ENCODE measurements at places on chromosomes 3 and 15.
A peak's percentile ranks its signal among the peaks of the same experiment; 100 is the strongest.

DNA sequence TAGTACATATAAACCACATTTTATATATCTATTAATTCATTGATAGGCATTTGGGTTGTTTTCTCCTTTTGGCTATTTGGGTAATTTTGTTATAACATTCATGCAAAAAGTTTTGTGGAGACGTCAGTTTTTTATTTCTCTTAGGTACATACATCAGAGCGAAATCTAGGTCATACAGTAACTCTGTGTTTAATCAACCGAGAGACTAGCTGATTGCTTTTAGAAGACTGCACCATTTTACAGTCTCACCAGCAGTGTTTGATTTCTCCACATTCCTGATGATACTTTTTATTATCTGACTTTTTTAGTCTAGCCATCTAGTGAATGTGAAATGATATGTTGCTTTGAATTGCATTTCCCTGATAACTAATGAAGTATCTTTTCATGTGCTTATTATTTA, 1019.3 kb downstream of the NSUN3 start:
- DNase-seq = no peak

- no peak for DNase-seq
These were observed 428.3 kb downstream of the NAALADL2 start for GRCh38 chr3:175287361-175287963.

GRCh38 chr3:79767194-79767904, 449 bp downstream of the ROBO1 start:
- no peak for DNase-seq

DNA sequence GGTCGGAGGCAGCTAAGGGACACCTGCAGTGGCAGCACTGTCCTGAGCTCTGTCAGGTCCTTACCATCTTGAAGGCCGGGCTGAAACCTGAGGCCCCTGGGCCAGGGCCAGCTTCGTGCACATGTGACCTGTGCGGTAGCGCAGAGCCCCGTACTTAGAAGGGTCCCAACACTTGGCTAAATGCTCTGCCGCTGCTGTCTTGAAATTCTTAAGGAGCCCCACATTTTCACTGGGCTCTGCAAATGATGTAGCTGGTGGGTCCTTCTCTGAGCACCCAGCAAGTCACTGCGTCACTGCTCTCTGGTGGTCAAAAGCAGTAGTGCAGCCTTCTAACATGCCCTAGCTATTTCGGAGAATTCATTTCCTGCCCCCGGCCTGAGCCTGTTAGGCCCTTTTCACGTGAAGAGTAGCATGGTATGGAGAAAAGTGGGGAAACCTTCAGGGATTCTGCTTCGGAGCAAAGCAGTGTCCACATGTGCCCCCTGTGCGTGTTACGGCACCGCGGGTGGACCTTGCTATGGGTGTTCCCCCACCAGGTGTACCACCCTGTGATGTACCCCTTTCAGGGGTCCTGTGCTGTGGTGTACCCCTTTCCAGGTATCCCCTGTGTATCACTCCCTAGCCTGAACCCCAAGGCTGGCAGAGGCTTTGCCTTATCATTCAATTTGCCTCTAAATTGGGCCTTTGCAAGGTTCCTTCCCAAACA, 79.7 kb downstream of the TMEM266 start:
- peak; percentile 77 for DNase-seq

DNA sequence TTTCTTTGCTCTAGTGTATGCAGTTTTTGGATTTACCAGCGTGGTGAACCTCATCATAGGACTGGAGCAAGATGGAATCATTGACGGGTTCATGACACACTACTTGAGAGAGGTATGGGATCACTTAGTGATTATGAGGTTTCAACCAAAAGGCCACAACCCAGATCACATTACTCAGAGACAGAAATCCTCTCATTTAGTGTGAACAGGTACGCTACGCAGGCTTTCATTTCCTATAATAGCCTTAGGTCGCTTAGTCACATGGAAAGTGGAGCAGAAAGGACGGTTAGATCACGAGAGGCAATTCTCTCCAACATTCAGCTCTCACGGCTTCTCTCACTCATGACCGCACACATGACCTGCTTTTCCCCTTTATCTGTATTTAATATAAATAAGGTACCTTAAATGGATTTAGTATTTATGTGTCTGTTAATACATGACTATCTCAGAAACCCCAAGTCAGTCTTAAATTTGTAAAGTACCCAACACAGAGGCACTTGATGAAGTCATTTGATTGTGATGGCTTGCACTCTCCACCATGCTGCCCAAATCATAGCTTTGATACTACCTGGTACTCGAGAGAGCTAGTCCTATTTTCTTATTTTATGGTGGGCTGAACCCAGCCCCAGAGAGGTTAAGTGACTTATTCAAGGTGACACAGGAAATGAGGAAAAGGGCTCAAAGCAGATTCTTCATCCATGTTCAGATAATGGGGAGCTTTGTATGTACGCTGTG, 8.6 kb downstream of the TM6SF1 start:
- DNase-seq = no peak

- DNase-seq = no peak
These were observed 56.2 kb upstream of the SPATA12 start for GRCh38 chr3:57004229-57004628.

DNA sequence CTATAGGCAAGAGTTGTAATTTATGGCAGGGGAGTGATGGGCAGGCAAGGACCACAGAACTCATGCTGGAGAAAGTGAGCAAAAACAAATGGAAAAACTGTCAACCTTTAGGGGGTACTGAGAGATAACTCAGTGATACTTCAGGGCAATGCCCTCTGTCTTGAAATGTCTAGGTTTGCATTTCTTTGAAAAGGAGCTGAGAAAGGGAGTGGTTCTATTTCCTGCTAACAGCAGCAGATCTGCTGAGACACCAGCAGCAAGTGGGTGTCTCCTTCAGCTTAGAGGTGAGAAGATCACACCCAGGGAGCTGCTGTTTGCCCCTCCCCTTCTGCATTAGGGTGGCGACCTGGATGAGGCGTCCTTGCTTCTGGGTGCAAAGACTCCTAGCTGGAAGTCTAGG, 42.3 kb upstream of the XIRP1 start:
- no peak for DNase-seq

GRCh38 chr15:31400222-31400927, 73.7 kb downstream of the KLF13 start:
- no peak for DNase-seq

- no peak for DNase-seq
These were observed 77.2 kb downstream of the TP63 start for GRCh38 chr3:189708375-189708774.

- no peak for DNase-seq
These were observed 157.7 kb upstream of the BCL6 start for GRCh38 chr3:187902936-187903335.

GRCh38 chr3:16534640-16535262, 21.3 kb upstream of the RFTN1 start:
- no peak for DNase-seq

GRCh38 chr15:57156210-57156884, 220.0 kb upstream of the CGNL1 start:
- DNase-seq = no peak

DNA sequence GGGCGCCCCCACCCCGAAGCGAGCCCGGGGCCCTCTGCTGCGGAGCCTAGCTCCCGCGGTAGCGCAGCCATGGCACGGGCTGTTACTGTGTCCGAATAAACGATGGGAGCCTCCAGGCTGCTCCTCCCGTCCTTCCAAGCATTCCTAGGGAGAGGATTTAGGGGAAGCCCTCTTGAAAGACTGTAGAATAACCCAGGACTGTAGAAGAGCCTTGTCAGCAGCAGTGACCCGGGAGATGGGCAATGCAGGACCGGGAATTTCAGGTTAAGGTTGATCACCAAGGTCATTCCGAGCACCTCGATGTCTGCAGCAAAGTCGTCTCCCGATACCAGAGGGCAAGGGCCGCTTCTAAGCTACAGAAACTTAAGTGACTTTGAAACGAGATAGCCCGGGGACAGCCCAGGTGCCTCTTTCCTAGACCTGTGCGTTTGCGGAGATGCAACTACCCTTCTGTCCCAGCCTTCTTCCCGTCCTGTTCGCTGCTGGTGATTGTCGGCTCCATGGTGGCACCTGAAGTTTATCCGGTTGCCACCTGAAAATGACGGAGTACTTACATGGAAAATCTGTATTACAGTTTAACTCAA, 753 bp upstream of the MYO5A start:
- peak; percentile 16 for DNase-seq

DNA sequence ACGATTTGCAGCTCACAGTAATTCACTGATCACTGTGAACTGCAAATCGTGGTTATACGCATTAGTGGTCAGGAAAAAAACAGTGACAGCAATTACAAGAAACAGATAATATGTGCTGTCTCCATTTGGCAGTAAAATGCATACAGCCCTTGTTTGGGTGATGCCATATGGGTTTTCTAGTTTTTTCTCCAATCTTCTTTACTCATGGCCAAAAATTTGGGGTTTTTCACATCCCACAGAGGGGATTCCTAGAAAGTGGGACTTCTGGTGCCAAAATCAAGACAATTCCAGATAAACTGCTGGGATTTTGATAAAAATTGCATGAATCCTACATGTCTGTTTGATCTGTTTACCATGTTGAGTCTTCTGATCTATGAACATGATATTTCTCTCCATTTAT, 15.6 kb downstream of the NDN start:
- DNase-seq = no peak

GRCh38 chr3:196120291-196120951, 38.5 kb upstream of the TFRC start:
- no peak for DNase-seq

DNA sequence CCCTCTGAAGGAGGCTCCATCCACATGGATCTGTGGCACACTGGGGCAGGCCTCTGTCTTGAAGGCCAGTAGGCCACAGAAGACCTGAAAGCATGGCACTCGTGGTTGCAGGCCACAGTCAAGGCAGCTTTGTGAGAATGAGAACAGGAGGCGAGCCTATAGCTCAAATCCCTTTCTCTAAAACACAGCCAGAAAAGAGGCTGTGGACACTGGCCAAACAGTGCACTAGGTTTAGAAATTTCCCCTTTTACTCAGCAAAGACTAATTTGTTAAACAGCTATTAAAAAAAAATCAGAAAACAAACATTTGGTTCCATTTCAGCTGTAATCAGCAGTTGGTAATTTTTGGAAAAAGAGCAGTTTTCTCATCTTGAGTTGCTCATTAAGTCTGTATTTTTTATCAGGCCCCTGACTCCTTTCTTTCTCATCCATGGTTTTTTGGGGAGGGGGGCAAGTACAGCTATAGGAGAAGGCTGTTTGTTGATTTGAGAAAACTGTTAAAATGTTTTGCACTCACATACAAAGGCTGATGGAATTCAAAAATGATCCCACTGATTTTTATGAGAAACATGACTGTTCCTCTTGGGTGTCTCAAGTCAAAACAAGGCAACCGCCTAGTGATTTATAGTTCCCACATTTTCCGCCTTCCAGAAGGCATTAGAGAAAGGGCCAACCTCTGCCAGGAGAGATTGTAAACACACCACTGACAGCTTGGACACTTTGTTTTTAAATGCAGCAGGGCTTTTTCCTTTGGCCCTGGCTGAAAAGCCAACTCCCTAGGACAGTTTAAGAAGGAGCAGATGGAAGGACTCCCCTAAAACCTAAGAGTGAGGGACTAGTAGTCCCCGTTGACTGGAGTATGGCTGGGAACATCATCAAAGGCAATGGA, 28.1 kb downstream of the PARP16 start:
- no peak for DNase-seq

DNA sequence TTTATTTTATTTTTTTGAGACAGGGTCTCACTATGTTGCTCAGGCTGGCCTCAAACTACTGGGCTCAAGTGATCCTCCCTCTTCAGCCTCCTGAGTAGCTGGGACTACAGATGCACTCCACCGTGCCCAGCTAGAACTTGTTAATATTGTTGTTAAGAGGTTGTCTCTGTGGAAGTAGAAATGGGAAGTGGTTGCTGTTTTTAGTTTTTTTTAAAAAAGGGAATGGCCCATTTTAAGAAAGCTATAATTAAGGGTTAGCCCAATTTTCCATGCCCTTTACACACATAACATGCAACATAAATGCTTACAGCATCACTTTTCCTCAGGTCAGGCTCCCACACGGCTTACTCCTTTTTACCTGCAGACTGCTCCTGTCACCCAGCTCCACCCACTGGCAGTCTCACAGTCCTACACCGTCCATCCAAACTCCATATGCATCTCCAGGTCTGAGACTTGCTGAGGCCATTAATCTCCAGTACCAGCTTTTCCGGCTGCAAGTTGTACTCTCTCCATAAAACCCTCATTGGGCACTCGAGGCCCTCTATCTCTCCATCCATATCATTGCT, 19.8 kb downstream of the MORC1 start:
- no peak for DNase-seq

DNA sequence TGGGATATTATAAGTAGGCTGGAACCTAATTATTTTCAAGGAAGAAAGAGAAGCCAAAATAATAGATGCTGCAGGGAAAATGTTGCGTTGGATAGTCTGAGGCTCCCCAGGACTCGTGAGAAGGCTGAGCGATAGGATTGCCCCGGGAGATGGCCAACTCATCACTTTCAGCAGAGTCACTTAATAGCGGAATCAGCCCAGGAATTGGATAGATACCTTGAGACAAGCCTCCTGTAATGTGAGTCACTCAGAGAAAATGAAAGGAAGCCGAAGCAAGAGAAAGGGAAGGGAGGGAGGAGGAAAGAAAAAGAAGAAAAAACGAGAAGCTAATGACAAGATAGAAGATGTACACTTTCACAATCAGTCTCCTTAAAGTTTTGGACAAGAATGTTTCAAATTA, 94.3 kb downstream of the SQOR start:
- DNase-seq = no peak

DNA sequence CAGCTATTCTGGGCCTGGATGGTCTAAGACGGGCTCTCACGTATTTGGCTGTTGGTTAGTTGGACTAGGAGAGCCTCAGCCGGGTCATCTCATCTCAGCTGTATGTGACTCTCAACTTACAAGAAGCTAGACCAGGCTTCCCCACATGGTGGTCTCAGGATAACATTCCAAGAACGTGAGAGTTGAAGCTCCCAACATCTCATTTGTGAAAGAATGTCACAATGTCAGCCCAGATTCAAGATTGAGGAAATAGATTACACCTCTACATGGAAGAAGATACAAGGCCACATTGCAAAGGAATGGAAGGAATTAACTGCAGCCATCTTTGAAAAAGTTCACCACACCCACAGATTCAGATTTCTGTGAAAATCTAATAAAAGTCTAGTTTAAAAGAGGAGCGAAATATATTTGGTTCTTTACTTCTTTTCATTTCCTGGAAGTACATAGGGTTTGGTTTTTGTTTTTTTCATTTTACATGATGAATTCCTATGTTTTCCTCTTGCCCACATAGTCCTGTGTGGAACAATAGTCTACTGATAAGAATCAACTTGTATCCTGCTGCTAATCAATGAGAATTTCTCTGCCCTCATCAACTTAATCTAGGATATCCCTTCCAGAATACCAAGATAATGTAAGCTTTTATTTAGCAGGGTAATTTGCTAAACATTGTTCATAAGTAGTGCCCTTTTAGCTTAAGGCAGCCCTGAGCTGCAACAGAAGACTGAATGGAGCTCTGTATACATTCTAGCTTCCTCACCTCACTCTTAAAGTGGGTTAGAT, 116.5 kb downstream of the CMSS1 start:
- no peak for DNase-seq

GRCh38 chr3:42694366-42694765, 8.2 kb downstream of the HHATL start:
- DNase-seq = no peak

GRCh38 chr3:48024401-48024800, 8.2 kb upstream of the MAP4 start:
- DNase-seq = no peak

All from activated naive CD4-positive, alpha-beta T cell treated with anti-CD3 and anti-CD28 coated beads, Interleukin-2, amount 50 U/mL, for 16 hours (primary cell).